ENCODE measurements at places on chromosomes 1 and 21.

DNA sequence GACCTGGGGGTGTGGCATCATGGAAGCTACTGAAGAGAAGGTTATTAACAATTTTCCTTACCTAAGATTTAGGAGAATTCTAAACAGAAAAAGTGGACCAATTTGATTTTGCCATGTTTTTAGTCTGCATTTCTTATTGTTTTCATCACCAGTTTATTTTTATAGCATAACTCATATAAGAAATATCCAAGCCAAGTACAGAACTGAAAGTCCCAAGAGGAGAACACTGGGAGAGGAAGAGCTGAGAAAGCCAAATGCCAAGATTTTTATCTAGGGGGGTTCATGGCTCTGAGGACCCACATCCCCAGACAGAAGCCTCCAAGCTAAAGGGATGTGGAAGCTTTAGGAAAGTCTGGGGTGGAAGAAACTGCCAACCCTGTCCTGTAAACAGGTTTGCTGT, 109.4 kb upstream of the DUSP10 start:
- DNase-seq: no peak

GRCh38 chr1:85062425-85063026, 14.2 kb upstream of the MCOLN3 start:
- no peak for DNase-seq

- DNase-seq: no peak
Observed at GRCh38 chr1:14803002-14803789, 204.7 kb downstream of the KAZN start.

GRCh38 chr1:113118266-113118665, 45.3 kb downstream of the LRIG2 start:
- DNase-seq: no peak

GRCh38 chr1:42639116-42639515, 19.1 kb upstream of the PPIH start:
- no peak for DNase-seq

GRCh38 chr1:94095112-94095637, 25.8 kb downstream of the ABCA4 start:
- DNase-seq: no peak

- DNase-seq: no peak
Observed at GRCh38 chr1:112359961-112360767, 35.9 kb upstream of the CTTNBP2NL start.

DNA sequence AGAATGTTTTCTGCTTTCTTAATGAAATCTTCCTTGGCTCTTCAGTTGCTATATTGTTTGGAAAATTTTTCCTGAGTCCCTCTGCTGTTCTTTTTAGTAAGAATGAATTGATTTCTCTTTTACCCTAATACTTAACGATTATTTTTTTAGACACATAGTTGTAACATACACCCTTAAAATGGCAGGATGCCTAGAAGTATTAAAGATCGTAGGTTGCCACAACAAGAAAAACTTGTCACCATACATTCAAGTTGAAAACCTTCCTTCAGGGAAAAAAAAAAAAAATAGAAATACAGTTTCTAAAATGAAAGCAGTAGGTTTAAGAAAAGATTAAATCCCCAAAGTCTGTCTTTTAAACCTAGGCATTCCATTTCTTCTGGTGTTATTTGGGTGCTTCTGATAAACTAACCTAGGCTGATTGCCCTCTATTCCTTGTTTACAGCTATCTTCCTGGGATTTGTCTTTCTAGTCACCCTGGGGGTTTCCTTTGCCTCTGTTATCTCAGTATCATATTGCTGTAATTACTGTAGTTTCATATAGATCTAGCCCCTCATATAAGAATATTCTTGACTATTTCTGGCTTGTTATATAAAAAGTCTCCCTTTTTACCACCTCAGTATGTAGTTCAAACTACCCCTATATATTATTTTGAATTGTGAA, 16.8 kb downstream of the SUCO start:
- no peak for DNase-seq

- DNase-seq: no peak
Observed at GRCh38 chr1:14441302-14441741, 157.2 kb upstream of the KAZN start.

- DNase-seq: no peak
Observed at GRCh38 chr21:41580758-41581554, 73.0 kb upstream of the TMPRSS2 start.

- DNase-seq: no peak
Observed at GRCh38 chr1:44544960-44545359, 129.3 kb downstream of the TMEM53 start.

GRCh38 chr1:85824066-85824840, 116.0 kb upstream of the ZNHIT6 start:
- no peak for DNase-seq

DNA sequence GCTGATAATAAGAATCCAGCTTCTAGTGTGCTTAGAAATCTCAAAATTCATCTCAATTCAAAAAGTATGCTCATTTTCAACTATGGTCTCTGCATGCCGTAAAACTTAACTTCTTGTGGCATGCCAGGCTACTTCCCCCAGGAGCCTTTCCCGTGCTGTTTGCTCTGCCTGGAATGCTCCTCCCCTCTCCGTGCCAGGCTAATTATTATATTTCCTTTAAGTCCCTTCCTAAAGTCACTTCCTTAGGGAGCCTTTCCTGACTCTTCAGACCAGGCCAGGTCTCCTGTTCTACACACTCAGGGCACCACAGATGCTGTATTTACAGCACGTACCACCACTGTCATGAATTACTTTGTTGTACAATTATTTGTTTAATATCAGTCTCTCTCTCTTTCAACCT, 67.1 kb upstream of the PPP2R5A start:
- DNase-seq: no peak

- no peak for DNase-seq
Observed at GRCh38 chr1:14648896-14649855, 50.7 kb downstream of the KAZN start.

- DNase-seq: no peak
Observed at GRCh38 chr21:35783721-35784120, 276.6 kb downstream of the SETD4 start.

DNA sequence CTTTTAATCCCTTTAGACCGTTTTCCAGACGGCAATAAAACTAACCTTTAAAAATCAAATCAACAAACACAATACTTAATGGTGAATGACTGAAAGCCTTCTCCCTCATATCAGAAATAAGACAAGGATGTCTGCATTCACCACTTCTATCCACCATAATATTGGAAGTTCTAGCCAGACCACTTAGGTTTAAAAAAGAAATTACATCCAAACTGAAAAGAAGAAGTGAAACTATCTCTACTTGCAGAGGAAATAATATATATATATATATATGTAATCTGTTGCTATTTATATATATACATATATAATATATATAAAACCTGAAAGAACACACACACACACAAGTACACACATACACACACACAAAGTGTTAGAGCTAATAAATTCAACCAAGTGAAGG, 100.4 kb downstream of the BRINP3 start:
- no peak for DNase-seq

DNA sequence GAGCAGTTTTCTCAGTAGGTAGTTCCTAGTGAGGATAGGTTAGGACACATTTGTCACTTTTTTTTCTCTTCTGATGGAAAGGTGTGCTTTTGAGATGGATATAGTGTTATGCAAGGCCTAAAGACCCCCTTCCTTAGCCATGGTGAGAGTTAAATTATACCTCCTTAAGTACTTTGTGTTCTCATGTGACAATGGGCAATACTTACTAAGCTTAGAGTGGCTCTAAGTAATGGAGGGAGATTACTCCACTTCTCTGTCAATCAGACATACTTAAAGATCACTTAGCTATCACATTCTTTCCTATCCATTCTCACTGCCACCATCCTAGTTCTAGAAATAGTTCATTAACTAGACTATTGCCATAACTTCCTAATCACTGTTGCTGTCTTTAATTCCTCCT, 265.6 kb downstream of the PBX1 start:
- DNase-seq: no peak

- no peak for DNase-seq
Observed at GRCh38 chr1:50126927-50127715, 18.4 kb downstream of the ELAVL4 start.

- DNase-seq: no peak
Observed at GRCh38 chr1:2134266-2134620, 60.3 kb downstream of the FAAP20 start.

Data from GM20000 (cell line).